ENCODE measurements at places on chromosomes 2 and 18. TPM values are rescaled to one million over a fixed set of nuclear protein-coding genes. Genes with fewer than 3 reads are reported as not detected.

- no peaks in the 10 kb centered on the region for H3K4me1 ChIP-seq
- DNase-seq = no peak
- no peaks in the 10 kb centered on the region for H3K27me3 ChIP-seq
- no peak overlapping the region for H3K4me3 ChIP-seq
These were observed 133.0 kb downstream of the MAP4K4 start for GRCh38 chr2:101830555-101830954.

DNA sequence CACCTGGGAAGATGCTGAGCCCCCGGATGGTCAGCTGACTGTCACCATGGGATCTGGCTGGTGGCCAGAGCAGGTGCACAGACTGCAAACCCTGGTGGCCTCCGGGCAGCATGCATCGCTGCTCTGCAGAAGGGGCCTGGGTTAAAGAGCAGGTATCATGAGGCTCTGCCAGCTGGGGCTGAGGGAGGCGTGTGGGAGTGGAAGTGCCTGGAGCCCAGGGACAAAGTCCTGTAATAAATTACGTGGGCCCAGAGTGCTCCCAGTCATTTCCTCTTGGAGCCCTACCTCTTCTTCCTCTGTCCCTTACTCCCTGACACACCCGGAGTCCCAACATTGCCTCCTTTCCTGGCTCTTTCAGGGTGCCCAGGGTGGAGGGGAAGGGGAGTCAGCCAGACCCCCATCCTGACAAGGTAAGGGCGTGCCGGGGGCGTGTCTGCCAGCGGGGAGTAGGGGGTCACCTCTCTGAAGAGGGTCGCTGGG, at the start of gene MYO7B:
MYO7B (plus strand) TSS at position 262 of the 480 bp plus-strand sequence. CDS start 24,040 bp downstream, outside the sequence.
- H3K4me3 ChIP-seq = no peak within 1 kb of the TSS
- no peaks in the 10 kb centered on the region for H3K27me3 ChIP-seq

- no peaks in the 10 kb centered on the region for H3K4me1 ChIP-seq
- H3K4me3 ChIP-seq = no peak overlapping the region
- H3K36me3 ChIP-seq = no peaks in the 10 kb centered on the region
- no peak overlapping the region for H3K27ac ChIP-seq
- no peak for DNase-seq
These were observed 13.3 kb upstream of the EHBP1 start for GRCh38 chr2:62692225-62692624.

- H3K27ac ChIP-seq = no peak overlapping the region
- no peaks in the 10 kb centered on the region for H3K27me3 ChIP-seq
- H3K36me3 ChIP-seq = no peaks in the 10 kb centered on the region
- H3K4me1 ChIP-seq = no peaks in the 10 kb centered on the region
These were observed 15.0 kb upstream of the DSG1 start for GRCh38 chr18:31302991-31303390.

DNA sequence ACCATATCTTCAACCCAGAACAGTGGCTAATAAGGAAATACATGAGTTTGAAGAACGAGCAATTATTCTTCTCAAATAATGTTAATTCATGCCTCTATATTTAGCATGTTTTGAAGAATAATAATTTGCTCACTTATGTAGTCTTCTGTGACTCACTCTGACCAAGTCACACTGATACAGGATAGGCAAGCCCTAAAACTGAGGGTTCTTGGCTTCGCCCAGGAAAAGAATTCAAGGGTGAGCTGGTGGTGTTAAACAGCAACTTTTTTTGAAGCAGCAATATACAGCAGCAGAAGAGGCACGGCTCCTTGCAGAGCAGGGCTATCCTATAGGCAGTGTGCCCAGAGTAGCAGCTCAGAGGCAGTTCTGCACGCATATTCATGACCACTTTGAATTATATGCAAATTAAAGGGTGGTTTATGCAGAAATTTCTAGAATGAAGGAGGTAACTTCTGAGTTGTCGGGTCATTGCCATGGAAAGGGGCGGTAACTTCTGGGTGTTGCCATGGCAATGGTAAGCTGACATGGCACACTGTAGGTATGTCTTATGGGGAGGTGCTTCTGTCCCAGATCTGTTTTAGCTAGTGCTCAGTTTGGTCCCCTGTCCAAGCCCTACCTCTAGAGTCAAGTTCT, 200.6 kb downstream of the RND3 start:
- DNase-seq = peak; percentile 55
- no peaks in the 10 kb centered on the region for H3K27me3 ChIP-seq
- H3K4me3 ChIP-seq = no peak overlapping the region
- no peaks in the 10 kb centered on the region for H3K36me3 ChIP-seq
- H3K27ac ChIP-seq = no peak overlapping the region

DNA sequence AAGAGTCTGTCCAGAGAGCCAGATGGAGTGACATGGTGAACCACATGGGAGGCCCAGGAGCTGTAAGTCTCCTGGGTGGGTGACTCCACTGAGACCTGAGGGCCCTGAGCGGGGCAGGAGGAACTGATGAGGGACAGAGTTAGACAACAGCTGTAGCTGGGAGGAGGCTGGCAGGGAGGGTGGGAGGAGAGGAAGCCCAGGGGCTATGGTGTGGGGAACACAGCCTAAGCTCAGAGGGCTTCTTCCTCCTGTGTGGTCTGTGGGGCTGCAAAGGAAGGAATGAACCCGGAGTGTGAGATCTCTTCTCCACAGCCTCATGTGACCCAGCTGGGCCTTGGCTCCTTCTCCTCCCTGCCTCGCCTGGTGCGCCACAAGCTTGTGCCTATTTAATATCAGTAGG, 395.6 kb upstream of the HS6ST1 start:
- H3K4me1 ChIP-seq = no peaks in the 10 kb centered on the region
- peak; percentile 24 for DNase-seq
- no peak overlapping the region for H3K4me3 ChIP-seq
- H3K27me3 ChIP-seq = no peaks in the 10 kb centered on the region
- H3K27ac ChIP-seq = no peak overlapping the region

GRCh38 chr2:214765180-214765579, 44.3 kb downstream of the BARD1 start:
- H3K27ac ChIP-seq = no peak overlapping the region
- H3K4me3 ChIP-seq = no peak overlapping the region
- no peaks in the 10 kb centered on the region for H3K4me1 ChIP-seq
- H3K27me3 ChIP-seq = no peaks in the 10 kb centered on the region

The AGXT gene
- total RNA-seq = 0.18 TPM

GRCh38 chr18:80253236-80253635, 5.9 kb upstream of the PARD6G start:
- H3K4me3 ChIP-seq = no peak overlapping the region
- peaks cover 26% of the 10 kb centered on the region for H3K27me3 ChIP-seq
- H3K4me1 ChIP-seq = no peaks in the 10 kb centered on the region
- no peak overlapping the region for H3K27ac ChIP-seq

The ANKRD62 gene
- not detected for total RNA-seq

The DUSP19 gene
- total RNA-seq = 1.7 TPM

GRCh38 chr2:140863713-140864112, 1267.1 kb downstream of the LRP1B start:
- no peak overlapping the region for H3K4me3 ChIP-seq
- no peaks in the 10 kb centered on the region for H3K27me3 ChIP-seq
- no peak overlapping the region for H3K27ac ChIP-seq
- no peak for DNase-seq
- no peaks in the 10 kb centered on the region for H3K36me3 ChIP-seq

DNA sequence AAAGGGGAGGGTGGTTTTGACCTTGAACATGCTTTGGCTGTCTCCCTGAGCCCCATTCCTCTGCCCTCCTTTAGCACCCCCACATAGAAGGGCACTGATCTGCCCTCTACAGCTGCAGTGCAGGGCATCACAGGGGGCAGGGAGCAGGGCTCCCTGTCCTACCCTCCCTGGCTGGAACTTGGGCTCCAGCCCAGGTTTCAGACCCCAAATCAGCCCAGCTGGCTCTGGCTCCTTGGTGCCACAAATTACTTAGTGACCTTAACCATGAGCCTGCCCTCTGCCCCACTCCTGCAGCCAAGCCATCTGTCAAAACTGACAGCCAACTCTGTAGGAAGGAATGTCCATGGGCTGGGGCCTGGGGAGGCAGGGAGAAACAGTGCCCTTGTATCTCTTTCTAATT, 105.6 kb downstream of the MAPK4 start:
- H3K27ac ChIP-seq = no peak overlapping the region
- peak; percentile 27 for DNase-seq
- no peaks in the 10 kb centered on the region for H3K36me3 ChIP-seq
- H3K27me3 ChIP-seq = no peaks in the 10 kb centered on the region
- H3K4me1 ChIP-seq = peaks cover 5% of the 10 kb centered on the region

DNA sequence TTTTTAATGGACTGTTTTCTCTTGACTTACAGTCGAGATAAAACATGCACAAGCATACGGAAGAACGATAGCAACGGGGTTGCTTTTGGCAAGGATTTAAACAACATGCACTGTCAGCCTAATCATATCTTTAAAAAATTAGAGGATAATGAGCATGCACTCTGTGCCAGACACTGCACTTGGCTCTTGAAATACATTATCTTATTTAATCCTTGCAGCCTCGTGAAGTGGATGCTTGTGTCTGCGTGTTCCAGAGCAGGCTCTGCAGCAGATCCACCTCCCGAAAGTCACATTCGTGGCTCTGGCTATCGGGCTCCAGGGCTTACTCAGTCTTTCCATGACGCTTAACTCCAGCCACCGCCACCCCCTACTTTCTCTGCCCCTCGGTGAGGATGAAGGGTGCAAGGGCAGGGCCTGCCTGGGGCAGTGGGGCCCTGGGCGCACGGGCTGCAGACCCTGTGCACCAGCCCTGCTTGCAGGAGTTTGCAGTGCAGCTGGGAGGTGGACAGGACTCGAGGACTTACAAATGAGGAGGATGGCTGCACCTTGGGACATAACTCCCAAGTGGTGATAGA, 61.7 kb downstream of the ACKR3 start:
- H3K27ac ChIP-seq = no peak overlapping the region
- no peaks in the 10 kb centered on the region for H3K27me3 ChIP-seq
- DNase-seq = peak; percentile 16
- H3K4me1 ChIP-seq = no peaks in the 10 kb centered on the region
- no peaks in the 10 kb centered on the region for H3K36me3 ChIP-seq
- no peak overlapping the region for H3K4me3 ChIP-seq

The BABAM2 gene
- 40.5 TPM for total RNA-seq

DNA sequence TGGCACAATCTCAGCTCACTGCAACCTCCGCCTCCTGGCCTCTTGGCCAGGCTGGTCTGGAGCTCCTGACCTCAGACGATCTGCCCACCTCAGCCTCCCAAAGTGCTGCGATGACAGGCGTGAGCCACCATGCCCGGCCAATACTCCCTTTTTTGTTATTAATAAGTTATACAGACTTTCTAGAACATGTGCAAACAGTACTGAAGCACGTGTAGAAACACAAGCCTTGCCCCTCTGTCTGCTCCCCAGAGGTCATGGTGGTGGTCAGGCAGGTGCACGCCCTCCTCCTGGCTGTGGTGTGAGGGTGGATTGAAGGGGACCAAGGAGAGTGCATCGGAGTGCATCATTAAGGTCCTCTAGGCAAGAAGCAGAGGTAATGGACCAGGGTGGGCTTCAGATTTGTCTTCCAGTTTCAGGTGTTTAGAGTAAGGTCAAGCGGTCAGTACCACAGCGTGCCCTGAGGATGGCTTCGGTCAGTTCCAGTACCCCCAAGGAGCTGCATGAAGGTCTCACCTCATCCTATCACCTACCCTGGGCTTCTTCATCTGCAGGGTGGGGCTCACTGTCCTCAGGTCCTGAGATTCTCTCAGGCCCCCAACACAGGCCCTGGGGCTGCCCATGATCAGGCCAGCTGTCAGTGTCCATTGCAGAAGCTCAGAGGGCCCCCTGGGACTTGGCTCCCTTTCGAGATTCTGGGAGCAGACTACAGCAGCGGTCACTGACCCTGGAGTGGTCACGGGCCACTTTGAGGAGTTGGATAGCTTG, 124.3 kb downstream of the GLI2 start:
- peak; percentile 36 for DNase-seq
- no peaks in the 10 kb centered on the region for H3K36me3 ChIP-seq
- H3K4me1 ChIP-seq = no peaks in the 10 kb centered on the region
- no peak overlapping the region for H3K27ac ChIP-seq
- H3K4me3 ChIP-seq = no peak overlapping the region

The PAX3 gene
- not detected for total RNA-seq

- H3K4me3 ChIP-seq = no peak overlapping the region
- no peaks in the 10 kb centered on the region for H3K4me1 ChIP-seq
- no peaks in the 10 kb centered on the region for H3K27me3 ChIP-seq
- no peaks in the 10 kb centered on the region for H3K36me3 ChIP-seq
- DNase-seq = peak; percentile 72
These were observed 7.9 kb upstream of the CFAP36 start for GRCh38 chr2:55511508-55512124.

- H3K4me1 ChIP-seq = no peaks in the 10 kb centered on the region
- H3K4me3 ChIP-seq = no peak overlapping the region
- no peak overlapping the region for H3K27ac ChIP-seq
- no peaks in the 10 kb centered on the region for H3K36me3 ChIP-seq
- H3K27me3 ChIP-seq = no peaks in the 10 kb centered on the region
- no peak for DNase-seq
These were observed 43.5 kb downstream of the BMP10 start for GRCh38 chr2:68827666-68828065.

GRCh38 chr2:158539176-158540005, 82.6 kb downstream of the PKP4 start:
- H3K4me3 ChIP-seq = no peak overlapping the region
- H3K36me3 ChIP-seq = peaks cover 25% of the 10 kb centered on the region
- no peak overlapping the region for H3K27ac ChIP-seq
- no peaks in the 10 kb centered on the region for H3K27me3 ChIP-seq

- no peak for DNase-seq
- no peaks in the 10 kb centered on the region for H3K27me3 ChIP-seq
- no peaks in the 10 kb centered on the region for H3K4me1 ChIP-seq
- H3K27ac ChIP-seq = no peak overlapping the region
These were observed 67.4 kb downstream of the TPO start for GRCh38 chr2:1480671-1481076.

The INHBB gene
- not detected for total RNA-seq

The ITPRIPL1 gene
- 1.5 TPM for total RNA-seq

DNA sequence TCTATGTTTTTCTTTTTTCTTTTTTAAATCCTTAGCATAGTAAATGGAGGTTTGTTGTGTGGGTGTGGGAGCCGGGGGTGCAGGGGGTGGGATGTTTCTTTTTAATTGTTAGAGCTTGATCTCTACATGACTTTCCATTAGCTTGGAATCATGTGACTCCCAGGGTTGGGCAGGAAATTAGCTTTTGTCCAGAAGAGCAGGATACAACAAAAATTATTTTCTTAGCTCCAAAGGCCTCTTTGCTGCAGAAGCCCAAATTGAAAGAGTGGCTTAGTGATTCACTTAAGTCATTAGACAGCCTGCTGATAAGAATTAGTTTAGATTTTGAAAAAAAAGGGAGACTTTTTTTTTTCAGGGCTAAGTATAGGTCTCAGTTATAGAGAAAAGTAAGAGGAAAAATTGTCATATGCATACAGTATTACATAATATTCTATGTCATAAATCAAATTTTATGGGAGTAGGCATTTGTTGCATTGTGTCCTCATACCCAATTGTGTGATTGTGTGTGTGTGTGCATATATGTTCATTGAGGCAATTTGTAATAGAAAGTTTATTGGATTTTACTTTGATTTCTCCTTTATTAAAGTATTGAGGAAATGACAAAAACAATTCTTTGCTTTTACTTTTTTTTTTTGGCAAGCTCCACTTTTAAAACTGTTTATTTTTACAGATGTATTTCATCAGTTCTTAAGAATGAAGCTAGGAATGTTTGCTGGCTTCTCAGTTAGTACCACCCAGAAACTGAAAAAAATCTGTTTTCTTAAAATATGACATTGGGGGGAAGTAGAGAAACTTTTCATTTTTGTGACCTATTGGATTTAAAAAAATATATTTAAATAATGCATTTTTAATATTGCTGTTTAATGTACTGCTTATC, 47.4 kb downstream of the TSPYL6 start:
- H3K27ac ChIP-seq = no peak overlapping the region
- H3K36me3 ChIP-seq = no peaks in the 10 kb centered on the region
- no peaks in the 10 kb centered on the region for H3K27me3 ChIP-seq
- no peak for DNase-seq

GRCh38 chr2:9712263-9712662, 81.5 kb upstream of the YWHAQ start:
- H3K4me3 ChIP-seq = no peak overlapping the region
- H3K27me3 ChIP-seq = no peaks in the 10 kb centered on the region
- no peaks in the 10 kb centered on the region for H3K36me3 ChIP-seq

GRCh38 chr2:232877940-232878511, 8.0 kb downstream of the SNORC start:
- H3K4me3 ChIP-seq = no peak overlapping the region
- peaks cover 20% of the 10 kb centered on the region for H3K27me3 ChIP-seq
